PC-9 (cell line): ENCODE measurements at places on chromosomes 7 and 10. TPM values are rescaled to one million over a fixed set of nuclear protein-coding genes. Genes with fewer than 3 reads are reported as not detected.

The SPDYE5 gene
- not detected in 2 replicates for total RNA-seq

The UNCX gene
- total RNA-seq: not detected in 2 replicates

The AIFM2 gene
- total RNA-seq: 40.3 and 47.0 TPM in 2 replicates

The ASIC3 gene
- total RNA-seq: 7.6 and 10.5 TPM in 2 replicates

The OR2A1 gene
- total RNA-seq: not detected in 2 replicates

The FOXI2 gene
- not detected in 2 replicates for total RNA-seq

The HEPACAM2 gene
- not detected in 2 replicates for total RNA-seq

The BUB3 gene
- 96.5 and 112 TPM in 2 replicates for total RNA-seq

The LIPJ gene
- not detected in 2 replicates for total RNA-seq

The ALOX5 gene
- total RNA-seq: 66.5 and 86.8 TPM in 2 replicates

The ZNF503 gene
- total RNA-seq: 1.4 and 1.5 TPM in 2 replicates

The SFTPA2 gene
- not detected in 2 replicates for total RNA-seq

The FEZF1 gene
- total RNA-seq: not detected in 2 replicates

The MMD2 gene
- not detected in 2 replicates for total RNA-seq

The ITGA8 gene
- total RNA-seq: not detected in 2 replicates

The SLC13A1 gene
- not detected in 2 replicates for total RNA-seq

The BCL7B gene
- 57.1 and 70.4 TPM in 2 replicates for total RNA-seq

The SORBS1 gene
- 5.0 and 5.5 TPM in 2 replicates for total RNA-seq

The AKR1C3 gene
- total RNA-seq: 1,870 and 1,886 TPM in 2 replicates

The OR2A42 gene
- total RNA-seq: not detected in 2 replicates

The IGFBP3 gene
- total RNA-seq: 237 and 386 TPM in 2 replicates

The LIPK gene
- not detected in 2 replicates for total RNA-seq

The NOS3 gene
- total RNA-seq: 1.8 and 3.2 TPM in 2 replicates

The FOXP2 gene
- 1.2 and 4.3 TPM in 2 replicates for total RNA-seq

The TCF7L2 gene
- 9.9 and 14.8 TPM in 2 replicates for total RNA-seq

The HTRA1 gene
- 14.9 and 18.0 TPM in 2 replicates for total RNA-seq

The ZPBP gene
- total RNA-seq: not detected in 2 replicates

The SPDYE11 gene
- not detected in 2 replicates for total RNA-seq

The ACBD7 gene
- total RNA-seq: 5.9 and 8.2 TPM in 2 replicates

The SEMA4G gene
- total RNA-seq: 0.70 and 0.83 TPM in 2 replicates

The SCIN gene
- 0.33 and 0.92 TPM in 2 replicates for total RNA-seq

The CALCR gene
- total RNA-seq: not detected in 2 replicates
